ENCODE measurements at places on chromosomes 1 and 21.
A peak's percentile ranks its signal among the peaks of the same experiment; 100 is the strongest.

DNA sequence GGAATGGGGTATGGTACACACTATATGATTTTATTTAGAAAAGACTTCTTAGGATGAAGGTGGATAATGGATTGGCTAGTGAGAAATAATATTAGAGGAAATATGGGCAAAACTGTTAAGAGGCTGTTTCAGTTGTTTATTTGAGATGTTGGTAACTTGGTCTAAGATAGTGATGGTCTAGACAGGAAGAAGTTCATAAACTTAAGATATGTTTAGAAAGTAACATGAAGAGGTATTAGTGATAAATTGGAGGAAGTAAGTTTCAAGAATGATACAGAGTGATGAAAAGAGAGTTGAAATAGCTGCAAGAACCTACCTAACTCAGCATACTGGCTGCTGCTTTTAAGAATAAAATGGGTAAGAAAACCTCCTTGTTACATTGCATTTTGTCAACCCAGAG, 9.2 kb upstream of the PTPRC start:
- DNase-seq: no peak

GRCh38 chr1:108140177-108140576, 60.0 kb downstream of the SLC25A24 start:
- no peak for DNase-seq

DNA sequence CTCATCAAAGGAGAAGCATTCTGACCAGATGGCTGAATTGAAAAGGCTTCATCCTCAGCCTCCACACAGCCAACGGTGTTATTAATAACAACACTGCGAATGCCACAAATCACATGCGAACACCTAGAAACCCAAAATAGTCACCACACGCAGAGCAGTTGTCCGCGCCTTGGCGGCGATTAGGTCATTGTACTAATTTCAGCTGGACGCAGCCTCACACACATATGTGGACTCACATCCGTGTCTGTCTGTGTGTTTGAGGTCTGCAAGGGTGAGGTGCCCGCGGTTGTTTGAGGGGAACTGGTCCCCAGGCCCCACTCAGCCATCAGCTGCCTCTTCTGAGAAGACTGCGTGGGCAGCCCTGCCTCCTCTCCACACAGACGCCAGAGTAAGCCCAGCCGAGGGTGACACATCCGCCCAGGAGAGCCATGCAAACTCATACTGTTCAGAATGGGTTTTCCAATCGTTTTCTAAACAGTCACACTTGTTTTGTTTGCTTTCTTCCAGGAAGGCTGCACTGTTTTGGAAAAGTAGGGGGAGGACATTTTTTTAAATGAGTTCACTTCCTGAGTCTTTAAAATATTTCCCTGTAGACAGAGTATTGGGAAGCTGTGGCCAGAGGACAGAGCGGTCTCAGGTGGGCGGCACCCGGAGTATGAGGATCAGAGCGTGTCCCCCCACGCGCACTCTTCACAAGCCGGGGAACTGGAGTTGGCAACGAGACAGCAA, 53.4 kb downstream of the TOMM20 start:
- DNase-seq: no peak

DNA sequence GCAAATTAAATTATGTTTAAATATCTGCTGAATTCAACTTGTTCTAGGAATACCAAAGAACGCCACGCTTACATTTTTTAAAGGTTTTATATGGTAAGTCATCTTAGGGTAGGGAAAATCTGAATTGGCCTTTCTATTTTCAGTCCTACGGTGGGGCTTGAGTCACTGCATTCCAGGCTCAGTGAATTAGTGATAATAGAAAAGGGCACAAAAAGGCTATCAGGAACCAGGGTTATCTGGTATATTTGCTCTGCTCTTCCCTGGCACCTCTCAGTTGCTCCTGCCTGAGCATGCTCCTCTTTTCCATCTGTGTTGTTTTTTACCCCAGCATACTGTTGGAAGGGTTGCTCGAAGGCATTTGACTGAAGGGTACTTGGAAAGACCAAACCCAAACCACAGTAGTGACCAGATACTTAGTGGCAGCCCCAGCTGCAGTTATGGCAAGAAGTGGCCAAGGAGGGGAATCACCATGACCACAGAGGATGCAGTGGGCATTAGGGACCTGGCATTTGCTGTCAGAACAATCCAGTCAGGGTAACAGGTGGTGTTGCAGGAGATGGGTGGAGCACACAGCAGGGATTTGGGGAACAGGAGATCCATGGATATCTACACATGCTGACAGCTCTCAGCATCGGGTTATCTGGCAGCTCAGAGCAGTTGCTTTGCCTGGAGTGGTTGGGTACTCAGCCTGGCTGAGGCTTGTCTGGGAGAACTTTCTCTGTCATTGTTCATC, 2.3 kb downstream of the OVAAL start:
- DNase-seq: no peak

DNA sequence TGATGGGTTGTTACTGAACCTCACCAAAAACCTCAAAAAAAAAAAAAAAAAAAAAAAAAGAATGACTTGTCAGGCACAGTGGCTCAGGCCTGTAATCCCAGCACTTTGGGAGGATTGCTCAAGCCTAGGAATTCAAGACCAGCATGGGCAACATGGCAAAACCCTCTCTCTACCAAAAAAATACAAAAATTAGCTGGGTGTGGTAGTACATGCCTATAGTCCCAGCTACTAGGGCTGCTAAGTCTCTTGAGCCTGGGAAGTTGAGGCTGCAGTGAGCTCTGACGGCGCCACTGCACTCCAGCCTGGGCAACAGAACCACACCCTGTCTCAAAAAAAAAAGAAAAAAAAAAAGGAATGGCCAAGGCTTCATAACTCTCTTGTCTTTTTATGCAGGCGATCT, 11.1 kb downstream of the CHAF1B start:
- no peak for DNase-seq

GRCh38 chr1:113660088-113660487, 99.2 kb downstream of the PHTF1 start:
- no peak for DNase-seq

DNA sequence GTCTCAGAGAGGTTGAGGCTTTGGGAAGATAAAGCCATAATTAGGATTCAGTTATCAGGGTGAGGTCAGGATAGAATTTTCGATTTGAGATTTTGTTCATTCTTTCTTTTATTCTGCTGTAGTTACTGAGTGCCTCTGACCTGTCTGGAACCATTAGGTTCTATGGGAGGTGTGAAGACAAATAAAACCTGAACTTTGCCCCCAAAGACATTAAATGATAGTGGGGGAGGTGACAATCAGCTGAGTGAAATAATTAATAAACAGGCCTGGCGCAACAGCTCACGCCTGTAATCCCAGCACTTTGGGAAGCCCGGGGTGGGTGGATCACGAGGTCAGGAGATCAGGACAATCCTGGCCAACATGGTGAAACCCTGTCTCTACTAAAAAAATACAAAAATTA, 55.0 kb upstream of the SPATA6 start:
- no peak for DNase-seq

DNA sequence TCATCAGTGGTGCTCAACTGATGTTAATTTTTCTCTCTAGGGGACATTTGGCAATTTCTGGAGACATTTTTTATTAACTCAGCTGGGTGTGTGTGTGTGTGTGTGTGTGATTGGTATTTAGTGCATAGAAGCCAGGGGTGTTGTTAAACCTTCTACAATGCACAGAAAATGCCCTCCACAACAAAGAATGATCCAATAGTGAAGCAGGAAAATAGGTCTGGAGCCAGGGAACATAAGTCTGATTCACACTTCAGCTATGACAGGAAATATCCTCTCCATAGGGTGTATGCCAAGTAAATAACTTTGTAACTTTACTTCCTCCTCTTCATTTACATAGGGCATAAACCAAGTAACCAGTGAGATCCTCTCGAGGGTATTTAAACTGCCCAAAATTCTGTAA, 25.1 kb upstream of the TMEM61 start:
- DNase-seq: no peak

DNA sequence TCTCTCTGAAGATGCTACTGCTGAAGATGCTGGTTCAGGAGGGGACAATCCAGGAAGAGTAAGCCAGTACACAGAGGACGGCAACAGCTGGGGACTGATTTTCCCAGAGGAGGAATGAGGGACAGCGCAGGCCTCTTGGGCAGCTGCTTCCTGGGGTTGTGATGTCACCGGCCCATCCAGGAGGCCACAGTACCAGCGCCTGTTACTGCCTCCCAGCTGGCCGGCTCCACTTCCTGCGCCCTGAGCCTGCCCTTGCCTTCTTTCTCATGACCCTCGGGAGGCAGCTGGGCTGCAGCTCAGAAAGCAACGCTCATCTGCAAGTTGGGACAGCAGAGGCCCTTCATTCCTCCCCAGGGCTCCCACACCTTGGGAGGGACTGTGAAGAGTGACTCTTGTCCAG, 21.9 kb upstream of the ID3 start:
- no peak for DNase-seq

- DNase-seq: peak; percentile 99
Observed at GRCh38 chr1:151047591-151047924, at the start of gene C1orf56. Gene C1orf56 (plus strand): TSS chr1:151047751. CDS start chr1:151047848, 97 bp downstream.

Data from D721Med (cell line).